ENCODE measurements at places on chromosomes 2 and 18. TPM values are rescaled to one million over a fixed set of nuclear protein-coding genes. Genes with fewer than 3 reads are reported as not detected.

Gene SLC40A1
- total RNA-seq: 219 TPM

DNA sequence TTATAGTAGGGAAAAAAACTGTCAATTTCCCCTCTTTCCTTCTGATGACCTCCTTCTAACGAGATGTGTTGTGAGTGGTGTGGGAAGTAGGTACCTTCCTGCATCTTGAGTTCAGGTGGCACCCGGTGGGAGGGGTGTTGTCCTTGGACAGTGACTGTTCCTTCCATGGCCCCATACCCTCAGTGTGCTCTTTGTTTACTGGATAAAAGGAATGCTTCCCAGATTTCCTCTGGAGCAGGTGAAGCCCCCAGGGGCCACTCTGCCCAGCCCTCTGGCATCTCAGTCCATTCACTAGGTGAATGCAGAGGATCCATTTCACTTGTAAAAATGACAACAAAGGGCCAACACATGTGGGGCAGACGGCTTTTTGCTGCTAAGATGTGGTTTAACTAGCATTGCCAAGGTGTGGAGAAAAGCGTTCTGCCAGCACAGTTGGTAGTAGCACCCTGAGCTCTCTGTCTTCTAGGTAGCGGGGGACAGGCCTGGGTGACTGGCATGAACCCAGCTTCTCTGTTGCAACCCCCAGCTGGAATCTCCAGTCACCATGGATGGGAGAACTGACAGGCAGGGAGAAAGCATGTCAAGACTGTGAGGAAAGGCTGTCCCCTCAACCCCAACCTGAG is 6.9 kb downstream of the GDF7 start:
- no peak overlapping the region for H3K4me3 ChIP-seq
- DNase-seq: no peak
- H3K4me1 ChIP-seq: no peaks in the 10 kb centered on the region
- H3K36me3 ChIP-seq: peaks cover 1% of the 10 kb centered on the region
- no peaks in the 10 kb centered on the region for H3K27me3 ChIP-seq

DNA sequence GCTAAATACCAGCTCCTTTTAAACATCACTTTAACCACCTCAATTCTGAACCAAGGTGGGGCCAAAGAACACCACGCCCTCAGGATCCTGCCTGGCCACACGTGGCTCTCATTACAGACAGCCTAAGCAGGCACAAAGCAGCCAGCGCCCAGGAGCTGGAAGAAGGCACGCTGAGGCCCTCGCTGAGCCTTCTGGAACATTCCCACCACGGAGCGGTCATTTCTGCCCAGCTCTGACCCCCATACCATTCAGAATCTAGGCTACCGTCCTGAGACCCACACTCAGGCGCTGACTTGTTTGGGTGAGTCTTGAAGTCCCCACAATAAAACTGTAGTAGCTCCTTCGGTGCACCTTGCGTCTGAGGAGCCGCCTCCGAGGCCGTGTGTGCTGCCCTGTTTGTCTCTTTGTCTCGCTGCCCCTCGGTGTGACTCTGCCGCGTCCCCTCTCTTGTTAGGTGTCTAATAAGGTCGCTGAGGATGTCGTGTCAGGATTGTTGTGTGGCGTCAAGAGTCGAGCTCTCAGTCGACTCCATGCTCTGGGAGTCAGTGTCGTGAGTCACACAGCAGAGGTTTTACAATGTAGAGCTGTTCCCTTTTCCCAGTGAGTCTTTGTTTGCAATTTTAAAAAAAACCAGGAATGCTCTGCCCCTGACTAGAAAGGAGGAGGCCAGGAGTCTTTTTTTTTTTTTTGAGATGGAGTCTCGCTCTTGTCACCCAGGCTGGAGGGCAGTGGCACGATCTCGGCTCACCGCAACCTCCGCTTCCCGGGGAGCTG is 242.4 kb downstream of the KLHL29 start:
- DNase-seq: no peak
- no peak overlapping the region for H3K4me3 ChIP-seq
- H3K27ac ChIP-seq: no peak overlapping the region
- H3K4me1 ChIP-seq: no peaks in the 10 kb centered on the region

- H3K27me3 ChIP-seq: no peaks in the 10 kb centered on the region
- H3K27ac ChIP-seq: no peak overlapping the region
- DNase-seq: no peak
- no peaks in the 10 kb centered on the region for H3K36me3 ChIP-seq
- H3K4me3 ChIP-seq: no peak overlapping the region
Measured at GRCh38 chr2:11495844-11496681, 30.1 kb upstream of the E2F6 start.

All from right lobe of liver (tissue), 6 donors.